Central memory CD8-positive, alpha-beta T cell (primary cell): ENCODE measurements at places on chromosomes 1 and 21.

DNA sequence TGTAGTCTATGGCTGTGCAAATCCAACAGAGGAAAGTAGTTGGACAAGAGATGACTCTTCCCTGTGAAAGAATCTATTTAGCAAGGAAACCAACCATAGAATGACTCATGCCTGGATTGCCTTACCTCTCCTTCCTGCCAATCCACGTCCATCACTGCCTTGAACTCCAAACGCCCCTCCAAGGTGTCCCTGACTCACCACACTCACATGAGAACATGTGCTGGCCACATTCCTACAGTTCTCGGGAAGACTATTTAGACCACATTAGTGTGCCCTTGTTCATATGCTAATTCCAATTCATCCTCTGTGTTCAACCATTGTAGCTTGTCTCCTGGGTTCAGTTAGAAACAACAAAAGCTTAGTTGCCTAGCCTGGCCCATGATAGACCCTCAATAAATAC, 157.3 kb downstream of the SLC30A10 start:
- H3K4me1 ChIP-seq, result no peaks in the 10 kb centered on the region
- H3K27me3 ChIP-seq, result no peaks in the 10 kb centered on the region
- DNase-seq, result no peak
- no peak overlapping the region for H3K27ac ChIP-seq

GRCh38 chr1:84247425-84248220, 53.9 kb upstream of the SAMD13 start:
- H3K4me3 ChIP-seq, result peak overlapping the region; percentile 52
- no peaks in the 10 kb centered on the region for H3K36me3 ChIP-seq
- peaks cover 18% of the 10 kb centered on the region for H3K4me1 ChIP-seq
- no peaks in the 10 kb centered on the region for H3K27me3 ChIP-seq

DNA sequence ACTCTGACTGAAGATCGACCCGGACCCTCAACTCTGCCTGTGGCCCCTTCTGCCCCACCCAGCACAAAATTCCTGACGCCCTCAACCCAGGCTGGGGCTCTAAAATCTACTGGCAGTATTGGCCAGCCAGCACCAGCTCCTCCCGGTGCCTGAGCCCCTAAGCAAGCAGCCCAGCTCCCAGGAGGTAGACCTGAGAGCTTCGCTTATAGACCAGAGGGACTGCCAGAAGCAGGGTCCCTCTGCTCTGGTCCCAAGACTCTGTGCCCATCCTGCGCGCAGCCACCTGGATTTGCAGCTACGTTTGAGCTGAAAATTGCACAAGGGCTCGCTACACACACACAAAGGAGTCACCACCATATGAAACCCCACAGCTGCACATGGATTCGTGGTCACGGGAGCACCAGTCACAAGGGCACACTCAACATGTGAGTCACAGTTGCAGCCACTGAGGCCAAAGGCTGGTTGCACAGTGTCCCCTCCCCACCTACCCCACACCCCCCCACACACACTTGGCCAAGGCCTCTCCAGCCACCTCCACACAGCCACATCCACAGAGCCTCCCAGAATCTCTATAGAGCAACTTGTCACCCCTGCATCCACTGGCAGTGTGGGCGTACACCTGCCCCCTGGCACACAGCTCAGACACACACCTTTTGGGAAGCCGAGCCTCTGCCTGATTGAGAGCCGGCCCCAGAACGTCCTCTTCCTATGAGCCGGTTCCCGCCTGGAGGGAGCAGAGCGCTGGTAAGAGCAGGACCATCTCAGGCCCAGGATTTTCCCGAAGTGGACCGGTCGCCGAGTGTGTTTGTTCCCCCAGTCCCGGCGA, 1.1 kb upstream of the DMBX1 start:
- peaks cover 22% of the 10 kb centered on the region for H3K4me1 ChIP-seq
- H3K27me3 ChIP-seq, result peaks cover 96% of the 10 kb centered on the region
- peak overlapping the region; percentile 76 for H3K4me3 ChIP-seq
- H3K27ac ChIP-seq, result no peak overlapping the region

- no peak overlapping the region for H3K4me3 ChIP-seq
- no peaks in the 10 kb centered on the region for H3K27me3 ChIP-seq
- DNase-seq, result no peak
- peaks cover 14% of the 10 kb centered on the region for H3K4me1 ChIP-seq
Observed at GRCh38 chr1:200535605-200536004, 84.9 kb downstream of the KIF14 start.

GRCh38 chr1:1778663-1779319, 521 bp upstream of the NADK start:
- peak overlapping the region; percentile 92 for H3K27ac ChIP-seq
- peaks cover 60% of the 10 kb centered on the region for H3K4me1 ChIP-seq
- H3K36me3 ChIP-seq, result peaks cover 27% of the 10 kb centered on the region

DNA sequence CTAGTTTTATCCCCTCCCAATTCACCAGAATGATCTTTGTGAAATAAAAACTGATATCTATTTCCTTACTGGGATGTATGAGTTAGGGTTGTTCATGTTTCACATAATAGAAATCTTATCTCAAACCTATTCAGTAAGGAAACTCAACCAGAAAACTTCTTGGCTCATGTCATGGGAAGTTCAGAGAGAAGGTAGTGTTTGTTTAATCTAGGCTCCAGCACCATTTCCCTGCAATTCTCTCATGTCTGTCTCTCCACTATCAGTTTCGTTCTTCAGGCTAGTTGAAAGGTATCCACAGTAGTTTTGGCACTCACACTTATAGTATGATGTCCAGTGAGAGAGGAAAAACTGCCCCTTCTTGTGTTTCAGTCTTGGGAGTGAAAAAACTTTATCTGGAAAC, 34.6 kb upstream of the UHMK1 start:
- H3K36me3 ChIP-seq, result no peaks in the 10 kb centered on the region
- no peaks in the 10 kb centered on the region for H3K4me1 ChIP-seq
- H3K27me3 ChIP-seq, result peaks cover 4% of the 10 kb centered on the region
- H3K27ac ChIP-seq, result no peak overlapping the region

- H3K36me3 ChIP-seq, result peaks cover 2% of the 10 kb centered on the region
- no peak overlapping the region for H3K4me3 ChIP-seq
- no peaks in the 10 kb centered on the region for H3K27me3 ChIP-seq
- H3K4me1 ChIP-seq, result no peaks in the 10 kb centered on the region
- no peak for DNase-seq
Observed at GRCh38 chr1:83701355-83701754, 297.6 kb downstream of the TTLL7 start.

DNA sequence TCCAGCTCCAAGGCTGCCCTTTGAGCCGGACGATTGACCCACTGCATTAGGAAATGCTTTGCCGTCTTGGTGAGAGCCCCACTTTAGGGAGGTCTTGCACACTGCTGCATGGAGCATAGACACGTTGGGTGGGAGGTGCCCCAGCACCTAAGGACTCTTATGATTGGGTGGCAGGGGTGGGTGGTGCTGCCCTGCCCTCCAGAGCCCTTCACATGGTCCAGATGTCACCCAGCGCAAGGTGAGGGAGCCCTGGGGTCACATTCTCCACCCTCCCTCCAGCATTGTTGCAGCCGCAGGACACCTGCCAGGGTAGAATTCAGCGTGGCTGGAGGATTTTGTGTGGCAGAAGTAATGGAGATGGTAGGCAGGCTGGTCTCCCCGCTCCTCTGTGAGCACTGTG, 137.4 kb upstream of the COL6A1 start:
- no peak overlapping the region for H3K27ac ChIP-seq
- no peaks in the 10 kb centered on the region for H3K36me3 ChIP-seq
- no peaks in the 10 kb centered on the region for H3K4me1 ChIP-seq
- no peak for DNase-seq
- peaks cover 57% of the 10 kb centered on the region for H3K27me3 ChIP-seq

- H3K4me1 ChIP-seq, result no peaks in the 10 kb centered on the region
- no peak overlapping the region for H3K4me3 ChIP-seq
Observed at GRCh38 chr1:208218237-208219097, 25.7 kb downstream of the PLXNA2 start.

- no peaks in the 10 kb centered on the region for H3K27me3 ChIP-seq
- H3K4me3 ChIP-seq, result no peak overlapping the region
- no peak for DNase-seq
- H3K27ac ChIP-seq, result no peak overlapping the region
Observed at GRCh38 chr1:57506941-57507340, 83.1 kb upstream of the DAB1 start.

GRCh38 chr1:116854403-116854690, 55.4 kb upstream of the PTGFRN start:
- no peak overlapping the region for H3K27ac ChIP-seq
- H3K4me1 ChIP-seq, result no peaks in the 10 kb centered on the region
- H3K36me3 ChIP-seq, result no peaks in the 10 kb centered on the region
- DNase-seq, result no peak
- no peaks in the 10 kb centered on the region for H3K27me3 ChIP-seq
- H3K4me3 ChIP-seq, result no peak overlapping the region

DNA sequence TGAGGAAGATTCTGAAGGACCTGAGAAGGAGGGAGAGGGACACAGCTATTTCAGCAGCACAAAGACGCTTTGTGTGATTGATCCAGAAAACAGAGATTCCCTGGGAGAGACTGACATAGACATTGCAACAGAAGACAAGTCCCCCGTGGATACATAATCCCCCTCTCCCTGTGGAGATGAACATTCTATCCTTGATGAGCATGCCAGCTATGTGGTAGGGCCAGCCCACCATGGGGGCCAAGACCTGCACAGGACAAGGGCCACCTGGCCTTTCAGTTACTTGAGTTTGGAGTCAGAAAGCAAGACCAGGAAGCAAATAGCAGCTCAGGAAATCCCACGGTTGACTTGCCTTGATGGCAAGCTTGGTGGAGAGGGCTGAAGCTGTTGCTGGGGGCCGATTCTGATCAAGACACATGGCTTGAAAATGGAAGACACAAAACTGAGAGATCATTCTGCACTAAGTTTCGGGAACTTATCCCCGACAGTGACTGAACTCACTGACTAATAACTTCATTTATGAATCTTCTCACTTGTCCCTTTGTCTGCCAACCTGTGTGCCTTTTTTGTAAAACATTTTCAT, 161.3 kb upstream of the SGIP1 start:
- H3K27me3 ChIP-seq, result no peaks in the 10 kb centered on the region
- H3K4me1 ChIP-seq, result peaks cover 54% of the 10 kb centered on the region
- no peak for DNase-seq
- H3K4me3 ChIP-seq, result peak overlapping the region; percentile 34
- peaks cover 59% of the 10 kb centered on the region for H3K36me3 ChIP-seq
- peak overlapping the region; percentile 78 for H3K27ac ChIP-seq

DNA sequence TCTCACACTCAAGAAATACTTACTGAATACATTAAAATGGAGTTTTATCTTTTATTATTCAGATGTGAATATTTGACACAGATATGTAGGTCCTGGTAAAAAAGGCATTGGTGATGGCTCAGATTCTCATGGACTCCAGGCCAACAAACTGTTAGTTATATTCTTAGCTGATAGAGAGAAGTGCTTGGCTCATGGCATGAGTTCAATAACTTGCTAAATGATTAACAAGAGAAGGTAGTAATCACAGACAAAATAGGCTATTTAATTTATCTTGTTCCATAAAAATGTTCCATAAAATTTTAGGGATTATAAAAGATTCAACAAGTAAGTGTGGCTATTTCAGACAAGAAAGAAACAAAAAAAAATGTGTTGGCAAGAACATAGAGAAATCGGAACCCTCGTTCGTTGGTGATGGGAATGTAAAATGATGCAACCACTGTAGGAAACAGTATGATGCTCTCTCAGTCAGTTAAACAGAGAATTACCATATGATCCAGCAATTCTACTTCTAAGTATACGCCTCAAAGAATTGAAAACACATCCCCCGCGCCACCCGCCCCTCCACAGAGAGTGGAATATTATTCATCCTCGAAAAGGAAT, 737.8 kb upstream of the ADAMTS5 start:
- H3K4me1 ChIP-seq, result no peaks in the 10 kb centered on the region
- H3K27me3 ChIP-seq, result no peaks in the 10 kb centered on the region
- H3K4me3 ChIP-seq, result no peak overlapping the region
- DNase-seq, result no peak
- peaks cover 1% of the 10 kb centered on the region for H3K36me3 ChIP-seq
- H3K27ac ChIP-seq, result no peak overlapping the region

DNA sequence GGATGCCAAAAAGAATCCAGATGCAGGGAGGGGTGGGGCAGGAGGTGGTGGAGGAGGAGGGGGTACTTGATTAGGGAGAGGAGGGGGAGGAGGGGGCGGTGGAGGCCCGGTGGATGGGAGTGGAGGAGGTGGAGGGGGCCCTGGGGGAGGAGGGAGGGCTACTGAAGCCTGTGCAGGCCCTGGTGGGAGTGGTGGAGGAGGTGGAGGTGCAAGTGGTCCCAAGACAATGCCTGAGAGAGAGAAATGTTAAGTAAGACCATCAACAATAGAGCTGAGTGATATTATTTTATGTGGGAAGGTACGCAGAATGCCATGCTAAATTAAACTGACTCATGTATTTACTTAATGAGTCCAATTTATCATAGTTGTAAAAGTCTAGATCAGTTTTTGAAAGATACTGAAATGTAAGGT, 86.8 kb upstream of the LBR start:
- peaks cover 43% of the 10 kb centered on the region for H3K27me3 ChIP-seq
- DNase-seq, result no peak
- H3K27ac ChIP-seq, result peak overlapping the region; percentile 32
- no peaks in the 10 kb centered on the region for H3K4me1 ChIP-seq
- no peaks in the 10 kb centered on the region for H3K36me3 ChIP-seq

DNA sequence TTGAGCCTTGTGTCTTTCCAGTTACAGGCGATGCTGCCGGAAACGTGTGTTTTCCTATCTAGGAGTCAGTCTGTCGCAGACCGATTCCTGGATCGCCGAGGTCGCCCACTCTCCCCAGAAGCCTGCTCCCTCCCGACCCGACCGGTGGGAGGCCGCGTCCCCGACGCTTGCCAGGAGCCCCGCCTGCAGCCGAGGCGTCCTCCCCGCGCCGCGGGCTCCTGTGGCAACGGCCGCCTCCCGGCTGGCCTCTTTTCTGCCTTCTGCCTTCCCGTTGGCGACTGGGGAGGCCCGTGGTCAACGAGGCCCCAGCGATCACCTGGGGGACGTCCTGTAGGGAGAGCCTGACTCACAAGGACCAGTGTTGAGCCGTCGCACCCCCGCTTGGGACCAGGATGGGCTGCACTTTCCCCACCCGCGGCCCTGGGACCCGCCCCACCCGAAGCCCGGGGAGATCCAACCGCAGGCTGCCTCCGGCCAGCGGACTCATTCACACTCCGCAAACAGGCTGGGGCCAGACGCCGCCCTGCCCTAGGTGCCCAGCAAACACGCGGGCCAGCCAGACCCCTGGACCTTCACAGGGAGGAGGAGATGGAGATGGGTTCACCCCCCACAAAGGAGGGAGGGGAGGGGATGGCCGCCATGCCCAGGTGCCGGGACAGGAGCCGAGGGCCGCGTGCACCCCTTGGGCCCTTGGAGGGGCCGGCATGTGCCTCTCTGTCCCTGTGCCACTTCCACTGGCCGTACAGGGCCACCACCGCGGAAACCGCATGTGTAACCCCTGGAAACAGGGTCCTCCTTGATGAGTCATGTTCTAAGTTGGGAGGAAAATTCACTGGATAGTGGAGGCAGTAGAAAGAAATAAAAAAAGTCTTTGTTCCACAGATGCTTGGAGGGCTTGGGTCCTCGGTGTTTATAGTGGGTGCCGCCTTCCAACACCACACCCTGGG, 7.2 kb upstream of the COL6A1 start:
- H3K27me3 ChIP-seq, result peaks cover 19% of the 10 kb centered on the region
- peak overlapping the region; percentile 92 for H3K27ac ChIP-seq
- peaks cover 16% of the 10 kb centered on the region for H3K4me1 ChIP-seq
- DNase-seq, result no peak

- DNase-seq, result no peak
- H3K4me3 ChIP-seq, result no peak overlapping the region
- H3K36me3 ChIP-seq, result peaks cover 24% of the 10 kb centered on the region
- H3K27me3 ChIP-seq, result no peaks in the 10 kb centered on the region
- H3K27ac ChIP-seq, result no peak overlapping the region
Observed at GRCh38 chr1:27970401-27970800, 10.6 kb downstream of the XKR8 start.

GRCh38 chr1:239421811-239422210, 35.4 kb downstream of the CHRM3 start:
- no peaks in the 10 kb centered on the region for H3K36me3 ChIP-seq
- H3K4me3 ChIP-seq, result no peak overlapping the region
- H3K4me1 ChIP-seq, result no peaks in the 10 kb centered on the region
- DNase-seq, result no peak
